ENCODE measurements at places on chromosomes 11 and 22.

- DNase-seq = no peak
These were observed 14.2 kb upstream of the APOBEC3A start for GRCh38 chr22:38943201-38943600.

DNA sequence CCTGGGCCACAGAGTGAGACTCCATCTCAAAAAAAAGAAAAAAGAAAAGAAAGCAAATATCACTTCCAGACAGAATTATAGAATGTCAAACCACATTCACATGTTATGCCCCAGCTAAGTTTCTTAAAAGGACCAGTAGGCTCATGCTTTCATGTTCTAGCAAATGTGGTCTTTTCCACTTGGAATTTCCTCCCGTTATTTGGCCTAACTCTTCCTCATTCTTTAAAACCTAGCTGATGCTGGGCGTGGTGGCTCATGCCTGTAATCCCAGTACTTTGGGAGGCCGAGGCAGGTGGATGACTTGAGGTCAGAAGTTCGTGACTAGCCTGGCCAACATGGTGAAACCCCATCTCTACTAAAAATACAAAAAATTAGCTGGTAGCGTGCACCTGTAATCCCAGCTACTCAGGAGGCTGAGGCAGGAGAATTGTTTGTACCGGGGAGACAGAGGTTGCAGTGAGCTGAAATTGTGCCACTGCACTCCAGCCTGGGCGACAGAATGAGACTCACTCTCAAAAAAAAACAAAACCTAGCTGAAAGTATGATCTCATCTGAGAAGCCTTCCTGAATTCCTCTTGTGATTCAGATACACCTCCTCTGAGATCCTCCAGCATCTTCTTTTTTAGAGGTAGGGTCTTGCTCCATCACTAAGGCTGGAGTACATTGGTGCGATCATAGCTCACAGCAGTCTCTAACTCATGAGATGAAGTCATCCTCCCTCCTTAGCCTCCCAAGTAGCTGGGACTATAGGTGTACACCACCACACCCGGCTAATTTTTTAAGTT, 50.4 kb downstream of the FCHSD2 start:
- no peak for DNase-seq

GRCh38 chr22:50131894-50132293, 38.6 kb upstream of the PANX2 start:
- DNase-seq = no peak

- DNase-seq = no peak
These were observed 103.3 kb upstream of the TOP3B start for GRCh38 chr22:22085702-22086500.

- no peak for DNase-seq
These were observed 129.5 kb downstream of the FAM76B start for GRCh38 chr11:95660038-95660437.

DNA sequence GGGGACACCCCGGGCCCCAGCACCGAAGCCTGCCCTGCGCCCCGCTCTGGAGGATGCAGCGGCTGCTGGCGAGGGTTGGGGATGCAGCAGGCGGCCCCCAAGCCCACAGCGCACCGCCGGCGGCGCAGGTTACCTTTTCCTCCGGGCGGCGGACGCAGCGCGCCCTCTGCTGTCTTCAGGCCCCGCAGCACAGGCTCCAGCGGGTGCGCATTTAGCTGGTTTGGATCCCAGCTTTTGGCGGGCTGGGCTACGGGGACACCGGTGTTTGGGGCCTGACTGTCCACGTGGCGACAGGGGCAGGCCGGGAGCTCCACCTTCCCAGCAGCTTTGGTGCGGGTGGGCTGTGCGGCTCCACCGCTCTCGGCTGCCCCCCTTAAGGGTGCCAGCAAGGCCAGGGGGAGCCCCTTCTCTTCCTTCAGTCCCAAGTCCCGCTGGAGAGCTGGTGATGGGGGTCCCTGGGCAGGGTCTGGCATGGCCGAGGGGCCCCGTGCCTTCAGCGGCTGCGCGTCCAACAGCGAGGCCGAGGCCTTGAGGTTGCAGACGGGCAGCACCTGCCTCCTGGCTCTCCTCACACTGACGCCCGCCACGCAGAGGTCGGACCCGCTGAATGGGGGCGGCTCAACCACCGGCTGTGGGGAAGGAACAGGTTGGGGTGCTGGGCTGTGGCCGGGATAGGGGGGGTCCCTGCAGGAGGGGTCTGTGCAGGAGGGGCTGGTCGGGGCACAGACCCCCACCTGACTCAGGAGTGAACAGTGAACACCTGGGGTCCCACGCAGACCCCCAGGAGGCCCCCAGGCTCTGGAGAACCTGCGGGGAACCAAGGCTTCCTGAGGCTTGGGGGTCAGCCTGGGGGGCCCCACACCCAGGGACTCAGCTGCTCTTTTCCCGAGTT, 18.0 kb upstream of the IL17REL start:
- peak; percentile 59 for DNase-seq

GRCh38 chr11:101128571-101129202, 926 bp downstream of the PGR start:
- no peak for DNase-seq

DNA sequence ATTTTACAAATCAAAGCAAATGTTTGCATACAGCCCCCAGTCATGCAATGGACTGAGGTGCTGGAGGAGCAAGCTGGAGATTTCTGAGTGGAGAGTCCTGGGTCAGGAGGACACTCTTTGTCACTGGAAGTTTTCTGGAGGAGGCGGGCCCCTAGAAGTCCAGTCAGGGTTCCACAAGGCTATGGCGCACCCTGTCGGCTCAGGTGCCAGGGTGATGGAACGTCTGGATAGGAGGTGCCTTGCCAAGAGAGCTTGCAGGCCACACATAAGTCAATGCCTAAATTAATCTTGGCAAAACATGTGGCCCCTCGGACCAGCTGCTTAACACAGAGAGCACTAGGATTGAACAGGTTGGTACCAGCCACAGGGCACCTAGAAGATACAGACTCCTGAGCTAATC, 174.7 kb upstream of the CADM1 start:
- DNase-seq = no peak

- no peak for DNase-seq
These were observed 4.3 kb upstream of the RRM1 start for GRCh38 chr11:4090258-4090657.

DNA sequence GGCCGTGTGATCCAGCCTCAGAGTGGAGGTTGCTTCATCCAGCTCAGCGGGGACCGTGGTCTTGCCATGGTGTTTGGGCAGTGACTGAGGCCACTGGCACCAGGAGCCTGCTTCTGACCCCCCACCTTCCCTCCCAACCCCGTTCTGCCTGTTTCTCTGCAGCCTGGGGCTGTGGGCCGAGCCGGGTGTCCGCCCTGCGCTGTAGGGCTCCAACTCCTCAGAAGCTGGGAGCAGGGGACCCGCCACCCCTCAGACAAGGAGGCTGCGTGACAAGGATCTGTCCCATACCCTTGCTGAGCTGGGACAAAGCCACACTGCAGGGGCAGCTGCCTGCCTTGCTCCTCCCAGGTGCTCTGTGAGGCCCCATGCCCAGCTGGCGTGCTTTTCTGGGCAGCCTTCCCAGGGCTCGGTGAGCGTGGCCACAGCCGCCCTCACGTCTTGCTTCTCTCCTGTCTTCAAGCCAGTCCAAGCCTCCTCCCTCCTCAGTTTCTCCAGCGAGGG, 11.7 kb upstream of the ARFGAP3 start:
- DNase-seq = no peak

DNA sequence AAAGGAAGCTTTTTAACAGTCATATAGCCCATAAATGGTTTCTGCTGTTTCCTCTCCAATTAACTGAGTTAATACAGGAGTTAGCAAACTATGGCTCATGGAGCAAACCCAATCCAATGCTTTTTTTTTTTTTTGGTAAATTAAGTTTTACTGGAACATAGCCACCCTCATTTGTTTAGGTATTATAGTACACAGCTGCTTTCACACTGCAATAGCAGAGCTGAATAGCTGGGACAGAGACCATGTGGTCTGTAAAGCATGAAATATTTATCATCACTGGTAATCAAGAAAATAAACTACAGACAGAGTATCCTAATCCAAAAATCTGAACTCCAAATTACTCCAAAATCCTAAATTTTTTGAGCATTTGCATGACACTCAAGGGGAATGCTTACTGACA, 53.7 kb downstream of the RDX start:
- DNase-seq = no peak

DNA sequence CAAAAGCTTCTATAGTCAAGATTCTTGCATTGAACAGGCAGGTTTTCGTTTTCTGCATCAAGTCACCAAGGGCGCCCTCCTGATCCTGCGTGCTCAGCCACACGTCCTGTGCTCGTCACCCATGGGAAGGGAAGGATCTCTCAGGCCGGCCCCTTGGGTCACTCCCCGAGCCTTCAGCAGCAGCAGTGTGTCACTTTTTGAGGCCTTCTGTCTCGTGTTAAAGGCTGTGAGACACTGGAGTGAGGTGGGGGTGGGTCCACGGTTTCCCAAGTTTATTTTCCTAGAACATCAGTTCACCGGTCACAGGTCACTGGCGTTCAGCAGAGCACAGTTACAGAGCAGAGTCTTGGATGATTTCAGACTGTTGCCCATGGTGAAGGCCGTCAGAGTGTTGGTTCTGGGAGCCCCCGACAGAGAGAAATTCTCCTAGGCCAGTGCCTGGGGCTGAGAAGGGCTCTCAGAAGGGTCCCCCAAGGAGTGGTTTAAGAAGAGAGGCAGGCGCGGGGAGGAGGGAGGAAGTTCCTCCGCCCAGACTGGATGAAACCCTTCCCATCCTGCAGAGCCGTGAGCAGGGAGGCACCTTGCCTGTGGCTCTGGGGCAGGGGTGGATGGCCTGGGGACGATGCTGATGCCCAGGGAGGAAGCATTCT, 13.5 kb upstream of the ADORA2A start:
- DNase-seq = no peak

DNA sequence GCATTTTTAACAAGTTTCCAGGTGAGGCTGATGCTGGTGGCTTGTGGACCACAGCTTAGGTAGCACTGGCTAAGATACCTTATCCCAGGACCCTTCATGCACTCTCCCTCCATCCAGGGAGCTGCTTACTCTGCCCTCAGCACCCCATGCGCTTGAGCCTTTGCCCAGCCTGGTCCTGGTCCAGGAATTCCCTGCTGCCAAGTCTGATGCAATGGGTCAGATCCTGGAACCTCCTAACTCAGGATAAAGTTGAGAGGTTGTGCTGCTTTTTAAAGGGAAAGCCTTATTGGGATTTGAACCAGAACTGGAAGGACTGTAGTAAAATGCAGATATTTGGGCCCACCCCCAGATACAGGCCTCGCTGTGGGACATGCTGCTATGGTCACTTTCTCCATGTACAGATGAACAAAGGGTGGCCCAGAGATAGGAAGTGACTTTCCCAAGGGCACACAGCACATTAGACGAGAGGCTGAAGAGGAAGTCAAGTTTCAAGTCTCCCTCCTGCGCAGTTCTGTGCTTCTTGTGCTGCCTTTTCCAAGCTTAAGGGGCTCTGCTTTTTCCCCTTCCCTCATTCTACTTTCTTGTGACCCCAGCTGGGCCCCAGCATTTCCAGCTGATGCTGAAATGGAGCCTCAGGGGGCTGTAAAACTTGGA, 824 bp upstream of the LGALS12 start:
- DNase-seq = no peak

GRCh38 chr22:30561402-30562189, 12.9 kb downstream of the GAL3ST1 start:
- DNase-seq = no peak

Data from mesothelial cell of epicardium (in vitro differentiated cells).